ENCODE measurements at places on chromosomes 1 and 21. TPM values are rescaled to one million over a fixed set of nuclear protein-coding genes. Genes with fewer than 3 reads are reported as not detected.

AADACL3 gene
- total RNA-seq, result not detected

GRCh38 chr1:25971066-25971810 lies 26.6 kb downstream of the PAFAH2 start:
- H3K4me1 ChIP-seq, result peaks cover 22% of the 10 kb centered on the region
- H3K27me3 ChIP-seq, result no peaks in the 10 kb centered on the region
- H3K36me3 ChIP-seq, result peaks cover 61% of the 10 kb centered on the region
- peak overlapping the region; percentile 5 for H3K27ac ChIP-seq

FASLG gene
- 0.80 TPM for total RNA-seq

GSTM5 gene
- total RNA-seq, result 0.20 TPM

FBXO2 gene
- total RNA-seq, result 3.7 TPM

- H3K27ac ChIP-seq, result no peak overlapping the region
- no peak overlapping the region for H3K4me3 ChIP-seq
- no peaks in the 10 kb centered on the region for H3K27me3 ChIP-seq
- H3K4me1 ChIP-seq, result peaks cover 34% of the 10 kb centered on the region
- no peak for DNase-seq
- peaks cover 38% of the 10 kb centered on the region for H3K36me3 ChIP-seq
Observed at GRCh38 chr1:247421074-247421473, 5.1 kb downstream of the NLRP3 start.

TLR5 gene
- total RNA-seq, result 2.5 TPM

DNA sequence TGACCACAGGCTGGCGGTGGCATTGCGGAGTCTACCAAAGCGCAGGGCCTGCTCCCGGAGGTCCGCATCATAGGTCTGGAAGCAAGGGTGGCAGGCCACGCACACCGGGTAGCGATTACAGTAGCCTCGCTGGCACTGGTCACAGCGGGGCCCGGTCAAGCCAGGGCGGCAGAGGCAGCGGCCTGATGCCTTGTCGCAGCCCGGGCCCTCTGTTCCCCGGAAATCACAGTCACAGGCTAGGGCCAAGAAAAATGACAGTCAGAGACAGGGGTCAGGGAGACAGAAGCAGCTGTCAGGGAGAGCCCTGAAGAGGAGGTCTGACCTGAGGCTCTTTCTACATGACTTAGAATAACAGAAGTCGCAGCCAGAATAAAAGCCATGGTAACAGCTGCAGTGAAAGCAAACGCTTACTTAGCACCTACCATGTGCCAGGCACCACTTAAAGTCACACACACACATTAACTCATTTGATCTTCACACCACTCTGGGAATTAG lies 26.4 kb downstream of the LAMB3 start:
- H3K4me3 ChIP-seq, result no peak overlapping the region
- no peak for DNase-seq
- H3K36me3 ChIP-seq, result no peaks in the 10 kb centered on the region
- no peak overlapping the region for H3K27ac ChIP-seq
- H3K4me1 ChIP-seq, result peaks cover 9% of the 10 kb centered on the region
- no peaks in the 10 kb centered on the region for H3K27me3 ChIP-seq

DNA sequence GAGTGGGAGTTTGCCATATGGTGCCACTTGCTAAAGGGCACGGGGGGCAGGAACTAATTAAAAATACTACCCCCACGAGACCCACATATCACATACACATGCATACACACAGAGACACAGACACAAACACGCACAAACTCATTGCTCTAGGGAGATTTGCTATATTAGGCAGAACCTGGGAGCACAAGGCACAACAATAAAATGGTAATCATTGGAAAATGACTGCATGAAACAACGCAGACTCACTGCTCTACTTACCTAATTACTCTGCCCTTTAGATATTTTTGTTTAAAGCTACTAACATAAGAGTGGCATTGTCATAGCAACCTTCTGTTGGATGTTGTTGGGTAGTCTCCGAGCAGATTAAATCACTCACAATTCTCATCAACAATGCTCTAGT lies 20.3 kb upstream of the RGS4 start:
- H3K4me3 ChIP-seq, result no peak overlapping the region
- no peaks in the 10 kb centered on the region for H3K27me3 ChIP-seq
- DNase-seq, result no peak

FMO2 gene
- total RNA-seq, result not detected

GRCh38 chr1:108057541-108057940 lies 92.6 kb upstream of the VAV3 start:
- H3K27me3 ChIP-seq, result no peaks in the 10 kb centered on the region
- no peak for DNase-seq
- no peaks in the 10 kb centered on the region for H3K4me1 ChIP-seq
- H3K4me3 ChIP-seq, result no peak overlapping the region

DNA sequence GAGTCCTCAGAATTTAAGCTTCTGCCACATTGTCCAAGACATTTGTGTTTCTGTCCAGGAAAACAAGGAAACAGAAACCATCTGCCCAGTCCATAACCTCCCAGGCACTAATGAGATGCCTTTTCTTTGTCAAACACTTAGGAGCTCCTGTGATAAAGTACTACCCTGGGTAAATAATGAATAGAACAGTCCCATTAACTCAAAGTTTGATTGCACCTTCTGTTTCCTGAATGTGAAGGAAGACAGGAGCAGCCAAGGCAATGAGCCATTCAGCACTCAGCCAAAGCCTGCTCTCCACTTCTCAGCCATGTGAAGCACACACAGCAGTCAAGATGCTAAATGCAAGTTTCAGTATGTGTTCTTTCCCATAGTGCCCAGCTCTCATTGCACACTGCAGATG lies 199.8 kb downstream of the SEC16B start:
- no peaks in the 10 kb centered on the region for H3K36me3 ChIP-seq
- no peaks in the 10 kb centered on the region for H3K27me3 ChIP-seq
- H3K27ac ChIP-seq, result no peak overlapping the region
- no peak overlapping the region for H3K4me3 ChIP-seq

DNA sequence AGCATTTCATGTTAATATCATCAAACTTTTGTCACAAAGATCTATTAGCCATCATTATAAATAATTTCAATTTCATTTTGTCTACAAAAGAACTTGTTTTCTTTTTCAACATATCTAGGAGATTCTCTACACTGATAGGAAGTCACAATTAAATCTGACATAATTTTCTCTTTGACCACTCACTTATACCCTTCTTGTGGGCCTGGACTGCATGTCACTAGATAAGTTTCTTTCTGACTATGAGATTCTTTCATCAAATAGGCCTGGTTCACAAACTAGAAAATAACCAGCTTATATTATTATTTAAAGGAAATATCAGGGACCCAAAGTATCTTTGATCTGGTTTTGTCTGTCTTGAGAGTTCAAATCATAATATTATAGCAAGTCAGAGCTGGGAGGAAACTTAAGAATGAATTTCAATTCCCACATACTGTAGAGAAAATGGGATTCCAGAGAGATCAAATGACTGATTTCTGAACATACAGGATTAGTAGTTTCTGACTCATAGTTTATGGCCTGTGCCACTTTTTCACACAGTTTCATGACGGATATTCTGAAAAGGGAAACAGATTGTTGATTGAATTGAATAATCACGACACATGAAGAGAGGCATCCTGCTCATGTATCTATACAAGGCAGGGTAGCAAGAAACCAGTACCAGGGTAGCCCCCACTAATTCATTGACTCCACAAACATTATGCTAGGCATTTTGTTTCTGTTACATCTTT lies 355.8 kb downstream of the GPATCH2 start:
- H3K27ac ChIP-seq, result no peak overlapping the region
- no peak overlapping the region for H3K4me3 ChIP-seq
- no peaks in the 10 kb centered on the region for H3K27me3 ChIP-seq
- DNase-seq, result no peak
- H3K4me1 ChIP-seq, result no peaks in the 10 kb centered on the region

DNA sequence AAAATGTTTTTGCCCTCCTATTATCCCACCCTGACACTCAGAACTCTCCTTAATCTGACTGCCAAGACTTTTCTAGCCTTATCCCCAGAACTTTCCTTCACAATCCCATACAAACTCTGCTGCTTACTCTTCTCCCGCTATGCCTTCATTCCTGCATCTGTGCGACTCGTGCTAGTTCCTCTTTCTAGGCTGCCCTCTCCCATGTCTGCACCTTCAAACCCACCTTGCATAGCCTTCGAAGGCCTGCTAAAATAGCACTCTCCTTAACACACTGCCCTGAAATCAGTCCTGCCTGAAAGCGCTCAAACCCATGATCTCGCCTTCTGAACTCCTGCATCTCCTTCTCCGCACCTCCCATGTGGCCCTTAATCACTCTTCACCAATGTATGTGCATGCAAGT lies 2.5 kb upstream of the NCF2 start:
- H3K27me3 ChIP-seq, result no peaks in the 10 kb centered on the region
- H3K27ac ChIP-seq, result no peak overlapping the region
- no peaks in the 10 kb centered on the region for H3K36me3 ChIP-seq
- DNase-seq, result no peak
- peaks cover 17% of the 10 kb centered on the region for H3K4me1 ChIP-seq
- no peak overlapping the region for H3K4me3 ChIP-seq

PRAMEF5 gene
- not detected for total RNA-seq

GRCh38 chr1:67861856-67862516 lies 28.7 kb upstream of the GNG12 start:
- no peak overlapping the region for H3K27ac ChIP-seq
- no peaks in the 10 kb centered on the region for H3K36me3 ChIP-seq
- H3K4me1 ChIP-seq, result no peaks in the 10 kb centered on the region
- H3K27me3 ChIP-seq, result peaks cover 11% of the 10 kb centered on the region
- DNase-seq, result no peak

ZNF648 gene
- total RNA-seq, result not detected

SLC9A1 gene
- total RNA-seq, result 19.0 TPM

GRCh38 chr1:28510970-28511440 lies 5.2 kb downstream of the RCC1 start:
- H3K27ac ChIP-seq, result peak overlapping the region; percentile 12
- H3K27me3 ChIP-seq, result no peaks in the 10 kb centered on the region
- H3K36me3 ChIP-seq, result peaks cover 76% of the 10 kb centered on the region

All from CD4-positive, alpha-beta T cell (primary cell).